ENCODE measurements at places on chromosomes 12 and 14. TPM values are rescaled to one million over a fixed set of nuclear protein-coding genes. Genes with fewer than 3 reads are reported as not detected.

MBD6 gene
- total RNA-seq, result 2.1 TPM

DNA sequence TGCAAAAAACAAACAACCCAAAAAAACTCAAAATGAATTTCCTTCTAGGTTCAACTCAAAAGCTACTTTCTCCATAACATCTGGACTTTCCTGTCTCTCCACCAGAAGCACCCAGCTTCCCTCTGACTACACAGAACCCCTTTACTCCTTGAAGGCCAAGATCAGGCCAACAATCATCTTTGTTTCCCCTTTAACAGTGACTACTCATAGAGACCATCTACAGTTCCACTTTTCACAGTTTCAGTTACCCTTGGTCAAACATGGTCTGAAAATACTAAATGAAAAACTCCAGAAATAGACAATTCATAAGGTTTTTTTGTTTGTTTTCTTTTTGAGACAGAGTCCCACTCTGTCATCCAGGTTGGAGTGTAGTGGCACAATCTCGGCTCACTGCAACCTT lies 11.8 kb downstream of the GCH1 start:
- no peak for DNase-seq

DNA sequence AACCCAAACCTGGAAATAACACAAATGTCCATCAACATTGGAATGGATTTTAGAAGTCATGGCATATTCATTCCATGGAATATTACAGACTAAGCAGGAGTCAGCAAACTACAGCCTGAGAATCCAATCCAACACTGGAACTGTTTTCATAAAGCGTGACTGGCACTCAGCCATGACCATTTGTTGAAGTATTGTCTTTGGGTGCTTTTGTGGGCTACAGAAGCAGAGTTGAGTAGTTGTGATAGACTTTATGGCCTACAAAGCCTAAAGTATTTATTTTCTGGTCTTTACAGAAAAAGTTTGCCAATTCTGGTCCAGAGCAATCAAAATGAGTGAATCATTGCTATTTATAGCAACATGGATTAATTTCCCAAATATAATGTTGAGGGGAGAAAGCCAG lies 34.5 kb upstream of the FRS2 start:
- DNase-seq, result peak; percentile 28

DNA sequence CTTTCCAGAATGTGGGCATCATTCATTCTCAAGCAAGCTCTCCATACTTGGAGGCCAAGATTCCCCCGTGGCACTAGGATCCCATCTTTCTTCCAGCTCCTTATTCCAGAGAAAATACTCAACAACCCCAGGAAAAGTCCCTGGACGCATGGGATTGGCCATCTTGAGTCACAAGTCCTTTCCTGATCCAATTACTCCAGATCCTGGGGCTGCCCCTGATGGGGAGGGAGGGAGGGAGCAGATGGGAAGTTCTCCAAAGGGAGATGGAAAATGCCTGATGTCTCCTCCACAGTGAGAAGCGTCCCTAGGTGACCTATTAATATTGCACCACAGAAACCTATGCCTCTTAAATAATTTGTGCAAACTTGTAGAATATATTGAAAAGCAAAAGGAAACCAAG lies 12.4 kb upstream of the KCNK13 start:
- no peak for DNase-seq

GRCh38 chr14:100865682-100866591 lies 37.6 kb downstream of the RTL1 start:
- no peak for DNase-seq

All from GM23248 (cell line).